Suprapubic skin (tissue), 4 donors: ENCODE measurements at places on chromosomes 2 and 18. TPM values are rescaled to one million over a fixed set of nuclear protein-coding genes. Genes with fewer than 3 reads are reported as not detected.

DNA sequence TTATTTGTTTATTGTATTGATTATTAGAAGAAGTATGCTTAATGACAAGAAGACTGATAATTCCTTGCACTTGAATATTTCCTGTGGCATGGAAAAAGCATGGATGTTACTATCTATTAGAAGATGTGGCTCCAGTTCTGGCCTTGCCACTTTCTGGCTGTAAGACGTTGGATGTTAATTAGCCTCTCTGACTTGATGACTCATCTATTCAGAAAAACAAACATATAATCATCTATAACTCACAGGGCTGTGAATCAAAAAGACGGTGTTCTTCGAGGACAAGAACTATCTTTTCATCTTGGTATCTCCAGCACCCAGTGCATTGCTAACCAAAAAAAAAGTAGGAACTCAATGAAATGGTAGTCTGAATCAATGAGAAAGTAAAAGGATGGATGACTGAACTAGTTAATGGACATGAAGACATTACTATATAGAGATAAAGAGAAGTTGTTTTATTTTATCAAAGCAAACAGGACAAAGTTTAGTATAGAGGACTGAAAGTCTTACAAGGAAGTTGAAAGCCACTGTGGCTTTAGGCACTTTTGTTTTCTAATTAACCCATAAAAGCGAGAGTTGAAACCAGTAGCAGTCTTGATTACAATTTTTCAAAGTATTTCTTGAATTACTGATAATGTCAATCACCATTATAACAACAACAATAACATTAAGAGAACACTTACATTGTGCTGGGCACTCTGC is 145.3 kb downstream of the RND3 start:
- DNase-seq, result no peak

DNA sequence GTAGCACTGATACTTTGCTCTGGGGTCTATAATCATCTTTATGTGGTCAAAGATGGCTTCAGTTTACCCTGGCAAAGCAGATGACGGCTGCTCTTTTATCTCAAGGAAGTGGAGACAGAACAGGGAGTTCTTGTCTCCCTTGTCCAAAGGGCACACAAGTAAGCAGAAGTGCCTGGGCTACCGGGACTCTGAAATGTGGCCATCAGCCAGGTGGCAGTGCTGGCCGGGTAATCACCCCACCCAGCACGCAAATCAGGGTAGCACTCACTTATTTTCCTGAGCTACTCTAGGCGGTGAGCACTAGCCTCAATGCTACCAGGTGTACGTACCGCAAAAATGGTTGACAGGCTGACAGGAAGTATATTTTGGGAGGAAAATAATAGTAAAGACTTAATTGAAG is 119.7 kb upstream of the ETAA1 start:
- DNase-seq, result no peak

- DNase-seq, result no peak
Observed at GRCh38 chr2:144097440-144098225, 422.3 kb downstream of the ZEB2 start.

DNA sequence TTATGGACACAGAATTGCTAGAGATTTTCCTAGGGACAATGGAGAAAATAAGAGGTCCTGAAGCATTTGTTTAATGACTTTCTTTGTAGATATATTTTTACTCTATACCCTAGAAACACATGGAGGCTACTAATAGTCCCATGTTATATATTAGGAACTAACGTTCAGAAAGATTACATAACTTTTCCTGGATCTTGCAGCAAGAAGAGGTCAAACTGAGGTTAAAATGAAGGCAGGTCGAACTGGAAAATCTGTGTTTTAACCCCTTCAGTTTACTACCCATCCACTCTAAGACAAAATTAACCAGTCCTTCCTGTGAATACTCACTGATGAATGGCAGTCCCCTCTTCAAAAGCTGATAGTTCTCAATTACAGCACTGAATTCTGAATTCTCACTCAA is 1415.8 kb upstream of the CELF4 start:
- no peak for DNase-seq

- DNase-seq, result peak; percentile 77
Observed at GRCh38 chr2:149330127-149331022, at the start of gene LYPD6. TSS of gene LYPD6 (plus strand) at chr2:149330587. CDS start at chr2:149437709, 107,122 bp downstream.

DNA sequence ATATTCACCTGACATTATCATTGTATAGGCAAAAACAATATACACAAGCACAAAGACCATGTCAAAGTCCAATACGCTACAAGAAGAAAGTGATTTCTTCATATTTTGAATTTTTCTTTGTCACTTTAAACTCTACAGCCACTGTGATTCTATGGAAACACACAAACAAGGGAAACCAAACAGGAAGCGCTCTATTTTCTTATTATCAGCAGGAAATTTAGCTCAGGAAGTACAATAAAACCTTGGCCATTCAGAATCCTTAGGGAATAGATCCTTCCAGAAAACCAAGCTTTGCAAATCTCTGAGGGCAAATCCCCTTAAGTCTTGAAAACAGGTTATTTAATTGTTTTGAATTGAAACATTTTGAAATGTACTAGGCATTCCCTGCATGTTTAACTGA is 336.2 kb downstream of the EPHA4 start:
- DNase-seq, result no peak

DNA sequence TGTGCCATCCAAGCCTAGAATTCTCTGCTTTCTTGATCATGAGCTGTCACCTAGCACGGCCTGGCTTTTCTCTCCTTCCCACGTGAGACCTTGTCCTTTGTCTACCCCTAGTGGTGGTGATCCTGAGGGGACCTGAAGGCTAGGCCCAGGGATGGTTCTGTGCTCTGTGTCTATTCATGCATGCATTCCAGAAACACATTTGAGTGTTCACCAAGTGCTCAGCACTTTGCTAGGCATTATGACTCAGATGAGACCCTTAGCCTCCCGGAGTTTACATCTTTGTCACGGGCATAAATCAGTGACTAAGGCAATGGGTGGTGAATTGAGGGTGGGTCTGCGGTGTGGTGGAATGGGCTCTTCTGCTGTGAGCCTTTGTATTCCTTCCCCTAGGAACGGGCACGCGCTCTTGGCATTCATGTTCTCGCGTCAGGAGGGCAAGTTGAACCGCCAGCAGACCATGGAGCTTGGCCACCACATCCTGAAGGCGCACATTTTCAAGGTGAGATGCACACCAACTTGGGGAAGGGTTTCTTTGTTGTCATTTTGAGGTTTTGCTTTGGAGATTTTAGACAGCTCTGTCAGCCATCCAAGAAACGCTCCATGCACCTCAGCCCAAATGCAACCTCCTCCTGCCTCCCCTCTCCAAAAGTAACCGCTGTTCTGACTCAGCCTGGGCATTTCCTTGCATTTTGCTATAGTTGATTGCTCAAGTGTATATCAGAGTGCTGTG is 100.9 kb downstream of the WDSUB1 start:
- DNase-seq, result no peak

- peak; percentile 18 for DNase-seq
Observed at GRCh38 chr18:79935925-79936324, 15.5 kb downstream of the SLC66A2 start.

GRCh38 chr2:32887125-32887524 is 59.6 kb upstream of the LTBP1 start:
- DNase-seq, result no peak

GRCh38 chr2:174035117-174035635 is 70.0 kb upstream of the SP3 start:
- no peak for DNase-seq

GRCh38 chr2:127615511-127616166 is 30.3 kb upstream of the GPR17 start:
- peak; percentile 21 for DNase-seq

DNA sequence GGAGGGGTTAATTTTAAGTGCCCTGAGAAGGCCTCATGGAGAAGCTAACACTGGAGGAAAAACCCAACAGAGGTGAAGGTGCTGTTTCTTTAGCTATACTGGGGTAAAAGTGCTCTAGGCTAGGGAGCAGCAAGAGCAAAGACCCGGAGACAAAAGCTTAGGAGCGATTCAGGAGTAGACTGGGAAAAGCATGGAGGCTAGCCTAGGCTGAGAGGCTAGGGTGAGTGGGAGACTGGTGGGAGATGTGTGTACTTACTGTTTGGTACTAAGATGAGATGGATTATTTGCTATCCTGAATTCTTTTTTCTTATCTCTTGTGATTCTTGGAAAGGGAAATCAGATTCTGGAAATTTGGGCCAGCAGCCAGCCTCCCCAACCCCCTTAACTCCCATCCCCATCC is 2.0 kb downstream of the GIGYF2 start:
- no peak for DNase-seq

- DNase-seq, result no peak
Observed at GRCh38 chr18:37836071-37836970, 270.7 kb upstream of the CELF4 start.

DNA sequence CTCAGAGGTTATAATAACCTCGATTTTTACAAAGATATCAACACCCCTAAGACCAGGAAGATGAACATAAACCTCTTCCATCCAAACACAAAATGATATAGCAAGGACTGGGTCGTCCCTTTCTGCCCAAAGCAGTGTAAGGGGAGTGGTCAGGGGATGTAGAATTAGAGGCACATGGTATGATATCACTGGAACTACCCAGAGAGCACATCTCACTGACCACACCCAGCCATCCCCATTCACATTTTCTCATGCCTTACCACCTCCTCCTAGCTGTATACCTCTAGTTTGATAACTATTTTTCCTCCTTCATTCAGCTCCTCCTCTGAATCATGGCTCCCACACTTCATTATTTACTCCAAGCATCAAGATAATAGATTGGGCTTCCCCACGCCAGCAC is 152.6 kb downstream of the COPS8 start:
- no peak for DNase-seq

DNA sequence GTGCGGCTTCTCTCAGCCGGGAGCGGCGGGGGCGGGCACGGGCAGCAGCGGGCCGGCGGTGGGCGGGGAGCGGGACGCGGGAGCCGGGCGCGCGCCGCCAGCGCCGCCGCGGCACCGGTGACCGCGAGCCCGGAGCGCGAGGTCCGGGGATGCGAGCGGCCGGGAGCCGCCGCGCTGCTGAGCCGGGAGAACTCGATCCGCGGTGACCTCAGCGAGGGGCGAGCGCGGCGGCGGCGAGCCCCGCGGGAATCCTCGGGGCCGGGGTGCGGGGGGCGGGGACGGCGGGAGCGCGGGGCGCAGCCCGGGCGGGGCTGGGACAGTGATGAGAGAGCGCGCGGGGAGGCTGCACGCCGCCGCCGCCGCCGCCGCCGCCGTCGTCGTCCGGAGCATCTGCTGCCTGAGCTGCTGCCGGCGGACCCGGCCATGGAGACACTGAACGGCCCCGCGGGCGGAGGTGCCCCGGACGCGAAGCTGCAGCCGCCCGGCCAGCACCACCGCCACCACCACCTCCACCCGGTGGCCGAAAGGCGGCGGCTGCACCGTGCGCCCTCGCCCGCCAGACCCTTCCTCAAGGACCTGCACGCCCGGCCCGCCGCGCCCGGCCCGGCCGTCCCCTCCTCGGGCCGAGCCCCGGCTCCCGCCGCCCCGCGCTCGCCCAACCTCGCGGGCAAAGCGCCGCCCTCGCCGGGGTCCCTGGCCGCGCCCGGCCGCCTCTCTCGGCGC is at the start of gene MTCL1:
Gene MTCL1 (plus strand): TSS at position 319 of the 723 bp plus-strand sequence. CDS start 105 bp downstream, at position 424.
- DNase-seq, result peak; percentile 70

GRCh38 chr2:111186121-111186715 is 65.5 kb downstream of the BCL2L11 start:
- no peak for DNase-seq

DNA sequence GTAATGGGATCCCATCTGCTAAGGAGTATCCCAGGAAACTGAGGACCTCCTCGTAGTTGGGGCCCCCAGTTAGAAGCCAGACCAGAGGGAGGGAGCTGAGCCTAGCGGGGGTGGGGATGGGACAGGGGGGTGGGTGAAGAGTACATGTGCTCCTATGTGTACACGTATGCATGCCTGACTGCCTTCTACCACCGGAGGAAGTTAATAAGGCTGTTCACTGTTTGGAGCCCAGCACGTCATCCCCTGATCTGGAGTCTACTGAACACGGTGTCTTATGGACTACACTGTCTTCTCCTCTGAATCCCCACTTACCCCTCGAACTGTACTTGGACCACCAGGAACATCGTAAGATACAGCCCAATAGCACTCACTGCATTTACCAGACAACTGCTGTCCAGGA is 68.5 kb downstream of the SFXN5 start:
- peak; percentile 59 for DNase-seq

- no peak for DNase-seq
Observed at GRCh38 chr2:95315801-95316411, 18.8 kb downstream of the KCNIP3 start.

DNA sequence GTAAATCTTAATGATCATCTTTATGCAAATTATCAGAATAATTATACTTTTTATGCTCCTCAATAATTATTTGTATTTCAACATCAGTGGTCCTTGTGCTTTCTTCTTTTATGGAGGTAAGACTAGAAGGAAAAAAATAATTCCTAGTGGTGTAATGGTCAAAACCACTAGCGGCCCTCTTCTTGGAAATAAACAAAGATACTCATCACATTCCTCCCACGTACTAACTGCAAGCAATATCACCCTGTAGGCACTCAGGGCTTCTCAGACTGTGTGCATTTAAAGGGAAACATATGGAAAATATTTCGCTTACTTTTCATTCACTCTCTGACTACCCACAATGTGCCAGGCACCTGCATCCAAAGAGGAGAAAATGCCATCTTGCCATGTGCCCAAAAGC is 263.7 kb downstream of the DOK6 start:
- no peak for DNase-seq

- no peak for DNase-seq
Observed at GRCh38 chr2:70505613-70506391, 47.8 kb downstream of the TGFA start.

- DNase-seq, result no peak
Observed at GRCh38 chr2:13495051-13495450, 778.3 kb downstream of the TRIB2 start.

DNA sequence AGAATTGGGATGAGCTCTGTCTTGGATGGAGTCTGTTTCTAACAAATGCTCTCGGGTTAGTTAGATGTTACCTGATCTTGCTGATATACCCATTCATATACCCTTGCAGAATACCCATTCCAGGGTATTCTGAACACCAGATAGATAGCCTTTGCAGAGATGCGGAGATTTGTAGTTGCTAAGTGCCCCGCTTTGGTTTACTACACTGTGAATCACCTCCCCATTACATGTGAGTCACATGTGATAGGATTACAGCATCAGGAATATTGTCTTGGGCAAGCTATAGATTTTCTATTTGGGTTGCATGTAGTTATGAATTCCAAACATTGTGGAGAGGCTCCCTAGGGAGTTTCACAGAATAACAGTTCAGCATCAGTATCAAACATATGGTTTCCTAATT is 3.8 kb downstream of the VSNL1 start:
- no peak for DNase-seq

DNA sequence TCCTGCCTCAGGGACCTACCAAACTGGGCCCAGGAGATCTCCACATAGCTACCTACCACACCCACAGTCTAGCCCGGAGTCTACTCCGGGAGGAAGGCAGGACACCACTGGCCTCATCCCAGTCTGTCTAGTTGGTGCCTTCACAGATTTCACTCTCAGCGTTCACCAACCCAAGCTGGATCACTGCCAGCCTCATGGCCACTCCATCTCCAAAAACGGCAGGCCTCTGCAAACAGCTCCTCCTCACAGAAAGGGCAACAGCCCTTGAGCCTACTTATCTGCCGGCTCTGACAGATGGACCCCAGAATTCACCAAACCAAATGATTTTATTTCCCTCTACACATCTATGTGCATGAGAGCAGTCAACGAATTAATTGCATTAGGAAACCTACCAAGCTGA is 61.3 kb downstream of the NCKAP5 start:
- no peak for DNase-seq

Gene CCDC93
- total RNA-seq, result 11.6 TPM

Gene ARHGAP28
- total RNA-seq, result 7.9 TPM

Gene DES
- total RNA-seq, result 41.0 TPM

Gene CHMP1B
- total RNA-seq, result 72.7 TPM

Gene SALL3
- 0.40 TPM for total RNA-seq

Gene ITPRIPL1
- total RNA-seq, result 2.5 TPM

Gene ERICH2
- not detected for total RNA-seq

Gene MYO1B
- total RNA-seq, result 17.2 TPM

Gene DSC2
- total RNA-seq, result 36.4 TPM
